ENCODE measurements at places on chromosomes 6 and 20. TPM values are rescaled to one million over a fixed set of nuclear protein-coding genes. Genes with fewer than 3 reads are reported as not detected.

GRCh38 chr6:109717971-109718370, 26.9 kb downstream of the FIG4 start:
- DNase-seq = no peak
- no peaks in the 10 kb centered on the region for H3K27me3 ChIP-seq
- H3K36me3 ChIP-seq = no peaks in the 10 kb centered on the region
- H3K4me1 ChIP-seq = no peaks in the 10 kb centered on the region
- no peak overlapping the region for H3K4me3 ChIP-seq
- no peak overlapping the region for H3K27ac ChIP-seq

DNA sequence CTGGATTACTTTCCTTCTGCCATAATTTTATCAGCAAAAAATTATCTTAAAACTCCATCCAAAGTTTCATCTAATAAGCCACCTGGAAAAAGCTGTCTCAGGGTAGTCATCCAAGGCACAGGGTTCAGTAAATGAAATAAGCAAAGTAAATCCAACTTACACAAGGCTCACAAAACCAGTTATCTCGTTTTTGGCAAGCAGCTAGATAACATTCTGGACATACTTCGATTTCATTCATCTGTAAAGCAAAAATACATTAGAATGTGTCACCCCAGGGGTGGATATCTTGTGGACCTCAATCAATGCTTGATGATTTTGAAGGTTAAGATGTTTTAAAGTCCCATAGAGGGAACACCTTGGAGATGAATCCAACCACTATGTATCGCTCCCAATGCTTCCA, 73.1 kb downstream of the ZMYND8 start:
- H3K4me1 ChIP-seq = no peaks in the 10 kb centered on the region
- H3K4me3 ChIP-seq = no peak overlapping the region
- no peak overlapping the region for H3K27ac ChIP-seq

DNA sequence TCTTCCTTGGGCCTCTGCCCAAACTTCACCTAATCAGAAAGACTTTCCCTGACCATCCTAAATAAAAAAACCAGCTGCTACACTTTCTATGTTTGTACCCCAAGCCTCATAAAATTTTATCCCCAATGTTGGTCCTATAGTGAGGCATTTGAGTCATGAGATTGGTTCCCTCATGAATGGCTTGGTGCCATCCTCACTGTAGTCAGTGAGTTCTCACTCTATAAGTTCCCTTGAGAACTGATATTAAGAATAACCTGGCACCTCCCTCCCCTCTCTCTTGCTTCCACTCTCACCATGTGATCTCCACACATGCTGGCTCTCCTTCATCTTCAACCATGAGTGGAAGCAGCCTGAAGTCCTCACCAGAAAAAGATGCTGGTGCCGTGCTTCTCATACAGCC, 316.9 kb upstream of the PRDM1 start:
- H3K27ac ChIP-seq = no peak overlapping the region
- H3K4me3 ChIP-seq = no peak overlapping the region
- no peaks in the 10 kb centered on the region for H3K36me3 ChIP-seq
- DNase-seq = no peak
- H3K4me1 ChIP-seq = no peaks in the 10 kb centered on the region
- no peaks in the 10 kb centered on the region for H3K27me3 ChIP-seq

DNA sequence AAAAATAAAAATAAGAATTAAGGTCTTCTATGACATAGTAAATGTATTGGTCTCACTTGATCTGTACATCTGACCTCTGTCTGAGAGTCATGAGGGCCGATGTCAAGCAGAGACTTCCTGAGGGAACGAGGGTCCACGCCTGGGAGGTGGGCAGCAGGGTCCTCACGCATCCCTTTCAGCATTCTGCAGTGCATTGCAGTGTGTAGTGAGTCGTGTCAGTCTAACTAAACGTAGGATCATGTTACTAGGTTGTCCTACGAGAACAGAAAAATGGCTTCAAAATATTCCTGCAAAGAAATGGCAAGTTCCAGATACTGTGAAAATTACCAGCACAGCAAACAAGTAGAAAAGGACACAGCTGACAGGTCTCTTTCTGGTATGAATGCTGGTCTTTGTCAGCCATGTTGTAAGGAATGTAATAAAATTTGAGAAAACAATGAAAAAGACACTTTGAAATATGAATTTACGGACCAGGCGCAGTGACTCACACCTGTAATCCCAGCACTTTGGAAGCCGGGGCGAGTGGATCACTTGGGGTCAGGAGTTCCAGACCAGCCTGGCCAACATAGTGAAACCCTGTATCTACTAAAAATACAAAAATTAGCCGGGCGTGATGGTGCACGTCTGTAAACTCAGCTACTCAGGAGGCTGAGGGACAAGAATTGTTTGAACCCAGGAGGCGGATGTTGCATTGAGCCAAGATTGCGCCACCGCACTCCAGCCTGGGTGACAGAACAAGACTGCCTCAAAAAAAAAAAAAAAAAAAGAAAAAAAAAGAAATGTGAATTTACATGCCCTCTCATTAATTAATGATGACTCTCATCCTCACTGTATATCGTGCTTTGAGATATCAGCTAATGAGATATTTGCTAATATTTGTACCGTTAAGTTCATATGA, 2.4 kb upstream of the AHCY start:
- no peaks in the 10 kb centered on the region for H3K27me3 ChIP-seq
- peaks cover 10% of the 10 kb centered on the region for H3K4me1 ChIP-seq
- H3K4me3 ChIP-seq = no peak overlapping the region
- DNase-seq = no peak

- H3K27me3 ChIP-seq = no peaks in the 10 kb centered on the region
- H3K27ac ChIP-seq = no peak overlapping the region
- no peak for DNase-seq
- H3K4me1 ChIP-seq = no peaks in the 10 kb centered on the region
- no peaks in the 10 kb centered on the region for H3K36me3 ChIP-seq
- H3K4me3 ChIP-seq = no peak overlapping the region
Measured at GRCh38 chr20:62696434-62696957, 12.1 kb upstream of the NTSR1 start.

- DNase-seq = no peak
- H3K4me1 ChIP-seq = no peaks in the 10 kb centered on the region
- no peak overlapping the region for H3K4me3 ChIP-seq
- no peaks in the 10 kb centered on the region for H3K27me3 ChIP-seq
- H3K36me3 ChIP-seq = no peaks in the 10 kb centered on the region
Measured at GRCh38 chr6:51028276-51028675, 209.6 kb downstream of the TFAP2B start.

DNA sequence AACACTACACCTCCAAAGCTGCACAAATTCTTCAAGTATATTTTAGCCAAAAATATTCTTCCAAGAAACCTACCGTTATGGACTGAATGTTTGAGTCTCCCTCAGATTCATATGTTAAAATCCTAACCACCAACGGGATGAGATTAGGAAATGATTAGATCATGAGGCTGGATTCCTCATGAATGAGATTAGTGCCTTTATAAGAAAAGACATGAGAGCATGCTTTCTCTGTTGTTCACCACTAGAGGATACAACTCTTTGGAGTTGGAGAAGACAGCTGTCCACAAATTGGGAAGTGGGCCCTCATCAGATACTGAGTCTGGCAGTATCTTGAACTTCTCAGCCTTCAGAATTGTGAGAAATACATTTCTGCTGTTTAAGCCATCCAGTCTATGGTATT, 7.1 kb upstream of the SLC17A4 start:
- H3K4me3 ChIP-seq = no peak overlapping the region
- H3K27me3 ChIP-seq = no peaks in the 10 kb centered on the region

GRCh38 chr6:62904687-62905086, 306.6 kb upstream of the FKBP1C start:
- no peak overlapping the region for H3K4me3 ChIP-seq
- no peaks in the 10 kb centered on the region for H3K36me3 ChIP-seq
- no peak for DNase-seq
- no peaks in the 10 kb centered on the region for H3K4me1 ChIP-seq

GRCh38 chr20:49766979-49767521, 45.6 kb upstream of the SLC9A8 start:
- H3K27ac ChIP-seq = no peak overlapping the region
- no peak overlapping the region for H3K4me3 ChIP-seq
- peaks cover 6% of the 10 kb centered on the region for H3K4me1 ChIP-seq
- DNase-seq = no peak

Gene LY6G6D
- not detected for total RNA-seq

Gene RAMACL
- 1.7 TPM for total RNA-seq

Measured in testis (tissue), 5 donors.